ENCODE measurements at places on chromosomes 4 and X.

DNA sequence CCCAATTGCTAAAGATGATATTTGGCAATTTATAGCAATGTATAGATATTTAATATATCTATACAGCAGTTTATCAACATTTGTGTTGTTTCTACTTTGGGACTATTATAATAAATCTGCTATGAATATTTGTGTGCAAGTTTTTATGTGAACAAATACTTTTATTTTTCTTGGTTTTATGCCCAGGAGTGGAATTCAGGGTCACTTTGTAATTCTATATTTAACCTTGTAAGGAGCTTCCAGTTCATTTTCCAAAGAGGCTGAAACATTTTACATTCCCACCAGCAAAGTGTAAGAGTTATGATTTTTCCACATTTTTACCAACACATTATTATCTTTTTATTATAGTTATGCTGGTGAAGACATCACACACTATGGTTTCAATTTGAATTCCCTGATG lies 801.3 kb downstream of the PCDH18 start:
- DNase-seq = no peak

GRCh38 chr4:175767150-175767549 lies 44.9 kb downstream of the GPM6A start:
- no peak for DNase-seq

DNA sequence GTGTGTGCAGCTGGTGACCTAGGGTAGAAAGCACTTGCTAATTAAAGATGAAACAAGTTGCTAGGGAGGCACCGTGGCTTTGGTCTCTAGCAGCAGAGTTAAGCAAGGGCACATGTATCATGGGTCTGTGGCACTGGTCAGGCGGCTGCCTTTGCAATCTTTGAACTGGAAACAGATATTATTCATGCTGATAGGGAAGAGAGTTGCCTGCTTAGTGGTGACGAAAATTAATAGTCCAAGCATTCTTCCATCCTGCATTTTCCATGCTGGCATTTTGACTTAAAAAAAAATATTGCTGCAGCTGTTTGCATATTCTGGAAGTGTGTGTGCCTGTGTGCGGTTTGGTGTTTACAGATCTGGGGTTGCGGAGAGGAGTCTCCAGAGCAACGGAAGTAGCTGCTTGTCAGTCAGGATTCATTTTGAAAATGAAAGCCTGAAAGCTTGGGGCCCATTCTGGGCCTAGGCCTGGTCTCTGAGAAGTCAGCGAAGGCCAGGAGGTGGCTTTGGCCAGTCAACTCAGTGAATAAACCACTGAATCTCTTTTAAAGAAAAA lies 2.3 kb upstream of the SOWAHD start:
- peak; percentile 32 for DNase-seq

GRCh38 chrX:825991-826390 lies 195.4 kb downstream of the SHOX start:
- DNase-seq = no peak

DNA sequence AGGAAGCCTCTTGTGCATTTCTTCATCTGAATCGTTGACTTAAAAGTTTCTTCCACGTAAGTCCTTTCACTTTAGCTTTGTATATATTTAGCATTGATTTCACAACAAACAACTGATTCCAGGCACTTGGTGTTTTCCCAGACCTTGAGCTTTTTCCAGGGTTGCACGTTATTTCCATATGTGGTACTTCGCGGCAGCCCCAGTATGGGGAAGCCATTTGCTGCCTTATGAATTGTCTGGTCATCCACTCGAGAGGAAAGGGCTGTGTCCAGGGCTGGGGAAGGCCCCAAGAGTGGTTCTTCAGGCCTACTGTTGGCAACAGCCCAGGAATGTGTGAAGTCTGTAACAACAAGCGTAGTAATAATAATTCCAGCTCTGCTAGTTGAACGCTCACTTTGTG lies 2.8 kb upstream of the TLR8 start:
- no peak for DNase-seq

DNA sequence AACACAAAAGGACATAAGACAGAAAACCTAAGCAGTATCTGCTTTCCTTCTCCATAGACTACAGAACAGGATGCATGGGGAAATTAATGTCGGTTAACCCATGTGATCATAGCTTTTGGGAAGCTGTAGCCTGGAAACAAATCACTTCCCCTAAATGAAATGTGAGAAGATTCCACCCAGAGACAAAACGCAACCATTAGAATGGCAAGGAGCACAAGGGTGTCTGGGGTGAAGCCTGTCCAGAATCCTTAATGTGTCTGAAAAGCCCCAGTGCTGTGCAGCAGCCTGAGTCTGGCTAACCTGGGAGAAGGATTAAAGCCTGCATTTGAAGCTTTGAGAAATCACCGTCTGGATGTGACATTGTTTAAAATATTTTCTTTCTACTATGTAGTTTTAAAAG lies 213.3 kb downstream of the ANKRD50 start:
- no peak for DNase-seq

GRCh38 chr4:173009129-173009823 lies 159.3 kb upstream of the GALNT7 start:
- no peak for DNase-seq

DNA sequence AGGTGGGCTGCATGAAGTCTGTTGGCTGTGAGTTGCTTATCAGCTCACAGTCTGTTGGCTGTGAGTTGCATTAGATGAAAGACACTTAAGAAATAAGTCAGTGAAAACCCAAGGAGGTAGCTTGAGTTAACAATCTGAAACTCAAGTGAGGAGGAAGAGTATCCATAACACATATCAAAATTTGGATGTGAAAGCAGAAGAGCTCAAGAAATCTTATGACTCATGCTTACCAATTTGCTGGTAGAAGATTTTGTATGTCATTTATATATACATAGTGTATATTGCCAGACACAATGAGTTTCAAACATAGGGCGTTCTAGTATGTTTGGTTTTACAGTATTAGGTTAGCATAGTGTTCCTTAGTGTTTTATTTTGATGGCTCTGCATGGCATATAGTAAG lies 107.4 kb downstream of the DDIT4L start:
- no peak for DNase-seq

Data from T-helper 9 cell (primary cell).